ENCODE measurements at places on chromosomes 5 and 9.
A peak's percentile ranks its signal among the peaks of the same experiment; 100 is the strongest.

GRCh38 chr9:126482361-126483044 lies 131.2 kb upstream of the LMX1B start:
- no peak for DNase-seq

DNA sequence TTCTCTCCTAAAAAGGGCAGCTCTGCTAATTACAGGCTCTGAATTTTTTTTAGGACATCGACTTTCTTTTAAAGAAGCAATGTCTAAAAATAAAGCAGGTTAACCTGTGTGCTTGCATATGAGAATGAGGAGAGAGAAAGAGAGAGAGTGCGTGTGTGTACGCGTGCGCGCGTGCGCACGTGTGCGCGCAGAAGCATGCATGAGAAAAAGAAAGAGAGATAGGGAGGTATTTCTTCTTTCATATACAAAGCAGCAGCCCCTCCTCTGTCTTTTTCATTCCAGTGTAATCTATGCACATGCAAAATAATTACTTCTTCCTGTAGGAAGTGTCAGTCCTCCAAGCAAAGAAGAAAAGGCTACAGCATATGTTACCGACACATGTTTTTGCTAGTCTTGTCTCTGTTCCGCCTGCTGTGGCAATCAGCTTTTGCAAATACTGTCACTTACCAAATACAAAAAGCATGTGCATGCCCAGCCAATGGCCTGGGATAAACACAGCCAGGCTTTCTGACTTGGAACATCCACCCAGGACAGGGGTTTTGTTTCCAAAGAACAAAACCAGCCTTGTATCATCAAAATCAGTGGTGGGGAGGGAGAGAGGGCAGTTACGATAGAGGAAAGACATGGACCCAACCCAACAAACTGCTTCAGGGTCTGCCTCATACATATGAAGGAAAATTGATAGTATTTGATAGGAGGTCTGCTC lies 252.3 kb upstream of the SLC24A2 start:
- DNase-seq: no peak

GRCh38 chr5:177453852-177454396 lies 7.3 kb downstream of the PRR7 start:
- no peak for DNase-seq

GRCh38 chr9:2319421-2319820 lies 302.2 kb upstream of the VLDLR start:
- DNase-seq: no peak

DNA sequence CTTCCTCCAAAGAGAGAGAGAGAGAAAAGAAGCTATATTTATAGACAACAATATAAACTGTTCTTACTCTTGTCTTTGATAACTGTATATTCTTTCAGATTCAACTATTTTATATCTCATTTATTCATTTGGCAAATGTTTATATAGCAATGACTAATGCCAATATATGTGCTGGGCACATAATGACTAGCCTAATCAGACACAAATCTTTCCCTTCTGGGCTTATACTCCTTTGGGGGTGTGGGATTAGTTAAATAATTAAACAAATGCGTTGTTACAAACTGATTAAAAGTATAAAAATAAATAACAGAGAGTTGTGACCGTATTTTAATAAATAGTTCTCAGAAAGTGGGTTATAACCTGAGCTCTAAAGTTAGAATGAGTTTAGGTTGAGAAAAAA lies 4.0 kb downstream of the SPINK14 start:
- no peak for DNase-seq

DNA sequence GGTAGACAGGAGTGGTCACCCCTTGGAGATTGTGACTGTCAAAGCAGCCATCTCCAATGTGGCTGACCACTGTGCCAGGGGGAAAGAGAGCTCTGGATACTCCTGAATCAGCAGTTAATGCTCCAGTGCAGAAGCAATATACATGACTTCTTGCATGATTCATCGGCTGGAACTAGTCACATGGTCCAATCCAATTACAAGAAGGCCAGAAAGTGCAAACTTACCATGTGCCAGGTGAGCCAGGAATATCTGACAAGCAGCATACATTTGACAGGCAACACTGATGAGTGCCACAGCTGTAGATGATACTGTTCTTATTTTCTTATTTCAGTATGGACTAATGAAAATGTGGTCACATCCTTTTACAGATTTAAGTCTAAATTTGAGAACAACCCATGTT lies 440.0 kb upstream of the MPDZ start:
- DNase-seq: no peak

DNA sequence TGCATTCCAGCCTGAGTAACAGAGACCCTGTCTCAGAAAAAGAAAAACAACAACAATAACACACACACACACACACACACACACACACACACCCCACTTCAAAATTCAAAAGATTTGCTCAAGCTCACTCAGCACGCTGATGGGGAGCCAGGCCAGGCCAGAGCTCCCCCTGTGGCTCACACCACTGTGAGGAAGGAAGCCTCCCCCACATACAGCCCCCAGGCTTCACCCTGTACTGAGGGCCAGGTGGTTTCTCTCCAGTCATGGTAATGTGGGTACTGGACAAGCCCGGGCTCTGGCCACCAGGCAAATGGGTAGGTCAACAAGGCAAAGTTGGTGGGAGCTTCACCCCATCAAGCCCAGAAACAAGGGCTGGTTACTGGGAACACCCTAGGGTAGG lies 19.0 kb downstream of the ATOX1 start:
- DNase-seq: no peak

- DNase-seq: no peak
Observed at GRCh38 chr9:89410641-89411350, 87.1 kb downstream of the SEMA4D start.

- DNase-seq: no peak
Observed at GRCh38 chr9:99752417-99753109, 69.1 kb upstream of the NR4A3 start.

DNA sequence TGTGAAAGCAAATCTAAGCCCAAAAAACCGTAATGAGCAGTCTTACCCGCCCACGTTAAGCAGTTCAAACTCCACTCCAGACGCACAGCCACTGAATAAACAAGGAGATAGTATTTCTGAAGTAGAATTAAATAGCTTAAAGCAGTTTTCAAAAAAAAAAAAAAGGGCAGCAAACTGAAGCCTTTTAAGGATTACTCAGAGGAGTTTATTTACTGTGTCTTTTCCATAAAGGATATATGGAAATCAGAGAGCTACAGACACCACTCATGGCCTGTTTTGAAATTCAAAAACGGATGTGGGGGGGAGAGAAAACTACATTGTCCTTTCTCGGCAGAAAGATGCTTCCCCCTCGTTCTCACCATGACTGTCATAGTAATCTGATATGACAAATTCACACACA lies 83.7 kb upstream of the IRX1 start:
- no peak for DNase-seq

DNA sequence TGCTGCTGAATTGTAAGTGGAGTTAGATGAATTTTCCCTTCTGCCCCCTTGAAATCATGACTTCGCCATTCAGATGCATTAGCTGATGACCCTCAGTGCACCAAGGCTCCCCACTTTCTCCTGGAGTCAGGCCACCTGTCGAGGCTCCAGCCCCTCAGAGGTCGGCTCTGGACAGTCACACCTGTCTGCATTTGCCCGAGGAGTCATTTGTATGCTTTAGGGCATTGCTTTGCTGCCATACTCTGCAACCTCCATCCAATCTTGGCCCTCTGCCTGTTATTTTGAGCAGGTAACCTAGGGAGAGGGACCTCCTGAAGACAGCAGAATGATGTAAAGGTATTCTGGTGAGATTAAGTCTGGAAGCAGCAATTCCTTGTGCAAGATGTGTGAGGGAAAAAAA lies 144.8 kb downstream of the MACROH2A1 start:
- DNase-seq: no peak

DNA sequence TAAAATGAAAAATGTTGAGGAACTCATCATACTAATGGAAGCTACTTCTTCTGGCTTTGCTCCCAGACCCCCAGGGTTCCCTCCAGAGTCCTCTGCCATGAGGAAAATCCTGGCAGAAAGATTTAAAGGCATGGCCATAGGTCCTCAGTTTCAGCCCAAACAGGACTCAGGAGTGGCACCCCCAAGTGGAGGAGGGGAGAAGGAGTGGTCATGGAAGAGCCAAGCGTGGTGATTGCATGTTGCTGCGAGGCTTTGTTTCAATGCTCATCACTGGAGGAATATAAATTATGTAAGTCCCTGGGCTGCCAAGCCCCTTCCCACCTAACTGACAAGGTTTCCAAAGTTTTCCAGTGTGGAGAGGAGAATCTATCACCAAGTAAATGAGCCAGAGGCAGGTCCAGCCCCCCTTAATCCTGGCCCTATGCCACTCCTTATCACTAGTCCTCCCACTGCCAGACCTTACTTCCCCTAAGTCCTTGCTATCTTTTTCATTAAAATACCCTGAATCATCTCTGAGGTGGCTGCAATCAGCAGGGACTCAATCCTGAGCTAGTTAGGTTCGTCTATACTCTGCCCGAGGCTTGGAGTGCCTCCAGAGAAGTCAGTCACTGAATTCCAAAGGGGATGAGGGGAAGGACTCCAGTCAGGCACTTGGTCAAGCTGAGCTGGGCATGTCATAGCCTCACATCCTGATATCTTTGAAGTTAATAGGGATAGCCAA lies 70.7 kb upstream of the TAF1L start:
- DNase-seq: no peak

- no peak for DNase-seq
Observed at GRCh38 chr9:123457583-123457982, 101.6 kb downstream of the CRB2 start.

DNA sequence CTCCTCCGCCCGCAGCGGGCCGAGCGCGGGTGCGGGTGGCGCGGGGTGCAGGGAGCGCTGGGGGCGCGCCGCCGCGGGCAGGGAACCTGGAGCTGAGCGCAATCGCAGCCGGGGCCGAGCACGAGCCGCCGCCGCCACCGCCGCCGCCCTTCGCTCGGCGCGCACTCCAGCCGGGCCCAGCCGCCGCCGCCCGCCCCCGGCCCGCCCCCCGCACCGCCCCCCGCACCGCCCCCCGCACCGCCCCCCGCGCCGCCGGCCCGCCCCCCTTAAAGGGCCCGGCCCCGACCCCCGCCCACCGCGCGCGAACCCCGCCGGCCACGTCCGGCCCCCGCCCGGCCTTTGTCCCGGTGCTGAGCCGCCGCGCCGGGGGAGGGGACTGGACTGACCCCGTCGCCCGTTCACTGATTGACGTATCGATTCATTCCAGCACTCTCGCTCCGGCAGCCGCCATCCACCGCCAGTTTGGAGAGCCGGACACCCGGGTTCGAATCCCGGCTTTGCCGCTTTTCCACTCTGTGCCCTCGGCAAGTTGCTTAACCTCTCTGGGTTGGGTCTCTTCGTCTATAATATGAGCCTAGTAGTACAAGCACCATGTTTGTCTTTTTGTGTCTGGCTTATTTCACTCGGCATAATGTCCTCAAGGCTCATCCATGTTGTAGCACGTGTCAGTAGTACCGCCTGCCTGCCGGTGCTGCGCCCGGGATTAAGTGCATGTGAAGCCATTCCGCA lies at the start of gene SH3PXD2B:
SH3PXD2B (minus strand) TSS at position 168 of the 729 bp plus-strand sequence. CDS start 173 bp downstream, outside the sequence.
- DNase-seq: no peak

DNA sequence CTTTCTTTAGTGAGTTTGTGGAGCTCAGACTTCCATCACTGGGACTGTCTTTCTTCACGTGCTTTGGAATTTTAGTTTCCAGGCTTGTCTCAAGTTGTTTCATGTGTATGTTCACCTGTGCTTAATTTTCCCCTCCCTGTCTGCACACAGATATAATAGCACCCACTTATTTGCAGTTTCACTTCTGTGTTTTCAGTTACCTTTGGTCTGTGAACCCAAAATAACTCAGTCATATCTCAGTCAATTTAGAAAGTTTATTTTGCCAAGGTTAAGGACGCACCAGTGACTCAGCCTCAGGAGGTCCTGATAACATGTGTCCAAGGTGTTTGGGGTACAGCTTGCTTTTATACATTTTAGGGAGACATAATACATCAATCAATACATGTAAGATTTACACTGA lies 330.4 kb downstream of the ICE1 start:
- no peak for DNase-seq

GRCh38 chr5:175478008-175478383 lies 364 bp upstream of the SFXN1 start:
- DNase-seq: no peak

GRCh38 chr5:133707629-133708028 lies 95.3 kb upstream of the FSTL4 start:
- DNase-seq: no peak

DNA sequence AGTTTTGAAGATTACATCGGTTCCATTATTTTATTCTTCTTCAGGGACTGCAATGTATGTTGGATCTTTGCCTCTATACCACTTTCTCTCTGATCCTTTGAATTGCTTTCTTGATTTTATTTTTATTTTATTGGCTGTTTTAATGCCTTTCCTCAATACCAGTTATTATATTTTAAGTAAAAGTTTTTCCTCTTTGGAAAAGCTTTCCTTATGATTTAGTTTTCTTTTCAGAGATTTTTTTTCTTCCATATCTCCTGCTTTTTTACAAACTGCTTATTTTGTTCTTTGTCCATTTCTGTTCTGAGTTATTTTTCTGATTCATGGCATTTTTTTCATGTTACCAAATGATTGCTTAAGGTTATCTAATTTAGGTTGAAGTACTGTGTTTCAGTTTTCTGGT lies 11.5 kb downstream of the ZMAT2 start:
- no peak for DNase-seq

DNA sequence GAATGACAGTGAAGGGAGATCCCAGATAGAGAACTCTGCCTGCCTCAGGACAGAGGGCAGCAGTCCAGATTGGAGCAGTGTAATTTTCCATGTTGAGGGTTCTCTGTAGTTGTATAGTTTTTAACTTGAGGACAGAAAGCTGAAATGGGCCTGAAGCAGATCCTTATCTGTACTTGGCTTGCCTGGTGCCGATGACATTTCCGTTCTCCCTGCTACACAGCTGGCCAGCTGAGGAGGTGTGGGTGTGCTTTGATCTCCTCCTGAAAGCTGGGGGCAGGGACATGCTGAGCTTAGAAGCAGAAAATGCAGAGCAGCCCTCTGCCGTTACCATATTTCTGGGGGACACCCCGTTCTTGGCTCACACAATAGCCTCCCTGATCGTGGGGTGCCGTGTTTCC lies 10.5 kb downstream of the GLRX start:
- DNase-seq: no peak

GRCh38 chr9:34227445-34227844 lies 48.6 kb downstream of the UBAP1 start:
- no peak for DNase-seq

DNA sequence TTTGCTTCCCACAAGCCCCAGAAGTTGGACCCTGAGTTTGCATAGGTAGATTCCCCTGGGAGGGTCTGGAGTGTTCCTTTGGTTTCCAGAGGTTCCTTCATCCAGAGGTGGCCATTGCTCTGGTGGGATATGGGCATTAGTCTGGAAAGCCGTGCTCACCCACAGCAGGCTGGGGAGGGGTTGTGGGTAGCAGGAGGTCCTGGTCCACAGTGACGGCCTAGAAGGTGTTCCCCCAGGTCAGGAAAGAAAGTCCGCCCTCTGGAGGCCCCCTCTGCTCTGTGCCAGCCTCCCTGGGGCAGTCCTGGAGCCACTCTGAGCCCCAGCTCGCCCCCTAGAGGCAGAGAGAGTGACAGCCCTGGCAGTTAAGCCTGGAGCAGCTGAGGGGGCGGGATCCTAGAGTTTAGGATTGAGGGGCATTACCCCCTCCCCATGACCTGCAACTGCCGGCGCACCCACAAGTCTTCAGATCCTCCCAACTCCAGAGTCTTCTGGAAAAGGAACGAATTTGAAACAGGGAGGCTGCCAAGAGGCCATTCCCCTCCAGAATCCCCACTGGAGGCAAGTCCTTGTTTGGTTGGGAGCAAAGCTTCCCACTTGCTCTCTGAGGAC lies 36.8 kb downstream of the NDST1 start:
- DNase-seq: peak; percentile 17

- DNase-seq: no peak
Observed at GRCh38 chr5:108206707-108207106, 175.2 kb downstream of the FBXL17 start.

GRCh38 chr5:10275991-10276390 lies 25.9 kb downstream of the CCT5 start:
- DNase-seq: no peak

- DNase-seq: no peak
Observed at GRCh38 chr5:135952683-135953082, 2.1 kb downstream of the LECT2 start.

Measured in activated CD4-positive, CD25-positive, alpha-beta regulatory T cell (primary cell).